ENCODE measurements at places on chromosomes 12 and 14.

DNA sequence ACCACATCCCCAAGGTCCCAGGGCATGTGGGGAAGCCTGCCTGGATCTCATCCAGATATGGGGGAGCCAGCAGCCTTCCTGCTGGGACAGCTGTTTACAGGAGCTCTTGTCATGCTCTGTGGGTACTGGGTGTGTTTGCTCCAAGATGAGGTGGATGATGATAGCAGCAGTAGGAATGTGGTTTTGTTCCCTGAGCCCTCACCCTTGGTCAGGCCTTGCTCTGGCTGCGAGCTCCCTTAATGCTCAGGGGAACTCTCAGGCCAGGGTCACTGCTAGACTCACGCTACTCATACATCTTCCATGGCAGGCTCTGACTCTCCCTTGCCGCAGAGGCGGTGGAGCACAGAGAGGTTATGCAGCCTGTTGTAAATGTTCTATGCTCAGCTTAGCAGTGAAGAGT, 990.3 kb downstream of the AACS start:
- DNase-seq: no peak

GRCh38 chr12:67928621-67929383, 60.4 kb upstream of the IFNG-AS1 start:
- DNase-seq: no peak

- no peak for DNase-seq
Measured at GRCh38 chr14:76953311-76953945, 75.1 kb downstream of the IRF2BPL start.

- DNase-seq: no peak
Measured at GRCh38 chr12:91863702-91864101, 281.9 kb downstream of the BTG1 start.

DNA sequence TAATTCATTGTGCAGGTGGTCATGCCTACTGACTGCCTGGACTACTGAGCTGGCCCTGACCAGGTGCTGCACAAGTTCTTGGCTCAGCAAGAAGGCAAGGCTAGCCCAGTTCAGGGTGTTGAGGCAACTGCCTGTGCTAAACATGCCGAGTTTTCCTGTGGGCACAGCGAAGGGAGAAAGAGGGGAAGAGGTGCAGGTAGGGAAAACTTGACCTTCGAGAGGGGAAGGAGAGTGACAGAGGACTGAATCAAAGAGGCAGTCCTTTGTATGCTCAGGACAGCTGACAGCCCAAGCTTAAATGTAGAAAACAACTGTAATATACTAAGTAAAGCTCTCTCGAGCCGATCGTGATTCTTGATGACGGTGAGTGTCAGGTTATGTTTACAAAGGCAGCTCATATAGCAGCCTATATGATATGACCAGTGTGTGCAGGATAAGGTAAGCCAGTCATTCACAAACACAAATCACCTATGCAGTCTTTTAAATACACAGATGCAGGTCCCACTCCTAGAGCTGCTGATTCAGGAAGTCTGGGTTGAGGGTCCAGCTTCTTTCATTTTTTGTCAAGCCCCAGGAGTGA, 2.6 kb downstream of the IRAK3 start:
- no peak for DNase-seq

DNA sequence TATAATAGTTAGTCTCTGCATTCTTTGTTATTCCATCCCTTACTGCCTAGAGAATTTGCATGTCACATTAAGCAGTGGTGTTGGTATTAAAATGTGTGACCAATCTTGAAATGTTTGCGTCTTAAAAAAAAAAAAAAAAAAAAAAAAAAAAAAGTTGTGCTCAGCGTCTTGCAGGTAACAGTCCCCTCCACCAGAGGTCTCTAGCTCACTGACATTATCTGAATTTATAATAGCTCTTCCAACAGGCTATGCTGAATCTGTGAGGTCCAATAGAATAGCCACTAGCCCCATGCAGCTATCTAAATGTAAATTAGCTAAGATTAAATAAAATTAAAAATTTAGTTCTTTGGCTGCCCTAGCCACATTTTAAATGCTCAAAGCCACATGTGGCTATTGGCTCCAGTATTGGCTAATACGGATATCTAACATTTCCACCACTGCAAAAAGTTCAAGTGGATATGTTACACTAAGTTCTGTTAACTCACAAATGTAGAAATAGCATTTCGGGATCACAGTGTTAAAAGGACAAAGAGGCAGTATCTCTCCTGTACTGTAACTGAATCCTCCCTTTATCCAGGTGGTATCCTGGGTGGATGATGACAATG, 28.7 kb downstream of the NKX2-8 start:
- peak; percentile 50 for DNase-seq

GRCh38 chr12:119864591-119864990, 12.5 kb downstream of the CIT start:
- no peak for DNase-seq

DNA sequence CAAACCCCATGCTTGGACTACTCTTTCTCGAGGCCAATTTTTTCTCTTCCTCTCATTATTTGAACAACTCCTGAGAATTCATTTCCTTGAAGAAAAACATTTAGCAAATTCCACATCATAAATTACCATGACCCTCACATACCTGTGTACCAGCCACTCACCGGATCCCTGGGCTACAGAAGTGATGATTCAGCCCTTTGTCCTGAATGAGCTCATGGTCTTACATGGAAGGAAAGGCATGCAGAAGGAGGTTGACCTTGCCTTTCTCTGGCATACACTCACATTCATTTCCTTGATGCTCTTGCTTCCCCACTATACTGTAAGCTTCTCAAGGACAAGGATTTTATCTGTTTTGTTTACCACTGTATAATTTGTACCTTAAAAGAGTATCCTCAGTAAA, 191.5 kb downstream of the SLC5A8 start:
- no peak for DNase-seq

DNA sequence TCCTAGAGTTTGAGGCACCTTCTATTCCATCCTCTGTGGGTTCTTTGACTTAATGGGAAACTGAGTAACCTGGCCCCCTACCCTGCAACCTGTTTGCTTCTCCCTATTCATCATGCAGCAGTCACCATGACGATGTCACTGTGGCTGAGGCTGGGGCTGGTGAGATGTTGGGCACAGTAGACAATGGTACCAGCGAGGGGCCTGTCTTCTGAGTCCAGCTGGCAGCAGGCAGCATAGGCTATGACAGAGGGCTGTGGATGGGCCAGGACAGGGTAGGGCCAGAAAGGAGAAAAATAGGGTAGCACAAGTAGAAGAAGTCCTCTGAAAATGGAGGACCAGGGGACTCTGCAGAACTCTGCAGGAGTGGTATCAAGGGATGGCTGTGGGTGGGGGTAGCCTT, 2.0 kb downstream of the CIROP start:
- DNase-seq: no peak

DNA sequence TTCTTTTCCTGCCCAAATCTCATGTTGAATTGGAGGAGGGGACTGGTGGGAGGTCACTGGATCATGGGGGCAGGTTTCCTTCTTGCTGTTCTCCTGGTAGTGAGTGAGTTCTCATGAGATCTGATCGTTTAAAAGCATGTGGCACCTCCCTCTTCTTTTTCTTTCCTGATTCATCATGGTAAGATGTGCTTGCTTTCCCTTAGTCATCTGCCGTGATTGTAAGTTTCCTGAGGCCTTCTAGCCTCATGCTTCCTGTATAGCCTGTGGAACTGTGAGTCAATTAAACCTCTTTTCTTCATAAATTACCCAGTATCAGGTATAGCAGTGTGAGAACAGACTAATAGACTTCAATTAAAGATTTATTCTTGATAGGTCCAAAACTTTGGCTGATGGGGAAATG, 83.5 kb downstream of the CAND1 start:
- DNase-seq: no peak

DNA sequence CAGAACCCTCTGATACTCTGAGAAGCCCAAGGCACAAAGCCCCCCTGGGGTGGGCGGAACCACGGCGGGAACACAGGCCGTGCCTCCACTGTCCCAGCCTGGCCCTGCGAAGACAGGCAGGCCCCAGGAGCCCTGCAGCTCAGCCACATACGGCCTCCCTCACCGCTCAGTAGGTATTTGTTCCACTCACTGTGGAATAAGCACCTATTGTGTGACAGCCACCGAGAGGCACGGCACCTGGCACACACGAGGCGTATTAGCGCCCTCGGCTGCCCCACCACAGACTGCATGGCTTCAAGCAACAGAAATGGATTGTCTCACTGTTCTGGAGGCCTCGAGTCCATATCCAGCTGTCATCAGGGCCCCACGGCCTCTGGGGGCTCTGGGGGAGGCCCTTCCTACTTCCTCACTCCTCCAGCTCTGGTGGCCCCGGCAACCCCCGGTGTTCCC, 66.3 kb downstream of the NCOR2 start:
- no peak for DNase-seq

DNA sequence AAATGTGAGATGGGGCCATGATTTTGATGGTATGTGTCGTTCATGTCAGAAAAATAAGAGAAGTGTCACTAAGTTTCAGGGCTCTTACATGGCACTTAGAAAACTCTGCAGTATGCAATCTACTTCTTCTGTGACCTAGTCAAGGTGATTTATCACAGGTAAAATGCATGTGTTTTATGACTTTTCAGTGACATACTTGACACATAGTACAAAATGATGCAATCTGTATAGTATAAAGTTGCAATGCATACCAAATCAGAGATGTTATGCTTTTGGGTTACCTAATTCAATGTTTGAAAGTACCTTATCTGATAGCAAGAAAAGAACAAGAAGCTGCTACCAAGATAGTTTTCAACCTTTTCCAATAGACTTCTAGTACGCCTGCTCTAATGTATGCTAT, 21.9 kb upstream of the ARHGAP5 start:
- no peak for DNase-seq

DNA sequence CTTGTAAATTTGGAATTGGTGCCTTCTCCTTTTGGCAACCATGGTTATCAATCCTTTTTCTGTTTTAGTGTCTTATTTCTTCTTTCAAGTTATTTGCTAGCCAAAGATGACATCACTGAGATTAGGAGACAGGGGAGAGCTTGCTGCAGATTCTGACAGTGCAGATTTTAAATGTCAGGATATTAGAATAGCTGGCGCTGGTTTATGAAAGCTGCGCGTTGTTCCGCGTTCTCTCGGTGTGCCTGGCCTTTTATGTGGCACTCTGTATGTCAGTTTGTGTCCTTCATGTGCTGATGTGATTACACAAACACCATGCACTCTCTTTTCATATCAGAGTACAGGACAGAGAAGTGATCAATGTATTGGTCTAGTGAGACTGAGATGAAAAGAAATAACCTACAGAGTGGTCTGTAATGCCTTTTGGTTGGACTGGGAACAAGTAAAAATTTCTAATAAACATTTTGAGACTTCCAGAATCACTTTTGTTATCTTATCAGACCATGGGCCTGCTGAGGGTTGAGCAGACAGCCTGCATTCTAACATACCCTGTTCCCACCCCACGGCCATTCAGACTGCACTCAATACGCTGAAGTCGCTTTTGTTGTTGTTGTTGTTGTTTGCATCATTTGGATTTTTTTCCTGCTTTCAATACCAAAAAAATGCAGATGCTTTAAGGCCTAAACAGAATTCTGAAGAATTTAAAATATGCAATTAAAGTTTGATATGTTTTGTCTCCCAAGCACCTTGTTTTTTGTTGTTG, 49.7 kb upstream of the TRAF3 start:
- DNase-seq: no peak

- peak; percentile 91 for DNase-seq
Measured at GRCh38 chr12:104288635-104289274, 14.8 kb upstream of the EID3 start.

GRCh38 chr12:8699714-8700113, 1.9 kb downstream of the RIMKLB start:
- DNase-seq: no peak

DNA sequence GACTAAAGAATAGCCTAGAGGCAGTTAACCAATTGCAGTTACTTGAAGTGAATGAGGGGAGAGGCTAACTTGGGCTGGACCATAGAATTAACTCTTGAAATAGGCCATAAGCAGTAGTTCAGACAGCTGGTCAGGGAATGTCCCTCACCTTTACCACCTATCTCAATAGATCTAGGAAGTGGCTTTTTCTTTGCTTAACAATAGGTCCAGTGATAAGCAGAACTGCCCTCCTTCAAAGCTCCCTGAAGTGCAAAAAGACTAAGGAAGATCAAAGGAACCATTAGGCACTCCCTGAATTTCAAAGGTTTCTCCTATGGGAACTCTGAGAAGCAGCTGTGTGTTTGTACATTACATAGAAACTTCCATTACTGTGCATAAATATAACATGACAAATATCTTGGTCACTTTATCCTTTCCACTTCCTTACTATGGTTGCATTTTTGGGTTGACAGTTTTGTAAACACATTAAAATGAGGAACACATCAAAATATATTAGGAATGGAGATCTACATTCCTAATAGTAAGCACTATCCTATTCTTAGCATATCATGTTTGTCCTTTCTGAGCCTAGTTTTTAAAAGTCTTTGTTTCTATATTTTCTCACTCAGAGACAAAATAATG, 7.2 kb upstream of the NAA30 start:
- DNase-seq: no peak
